CD4-positive, alpha-beta T cell treated with Interleukin-21 for 1 hour (primary cell): ENCODE measurements at places on chromosomes 3 and 15.
A peak's percentile ranks its signal among the peaks of the same experiment; 100 is the strongest.

GRCh38 chr15:85306946-85307686, 73.3 kb upstream of the AKAP13 start:
- no peak for DNase-seq

DNA sequence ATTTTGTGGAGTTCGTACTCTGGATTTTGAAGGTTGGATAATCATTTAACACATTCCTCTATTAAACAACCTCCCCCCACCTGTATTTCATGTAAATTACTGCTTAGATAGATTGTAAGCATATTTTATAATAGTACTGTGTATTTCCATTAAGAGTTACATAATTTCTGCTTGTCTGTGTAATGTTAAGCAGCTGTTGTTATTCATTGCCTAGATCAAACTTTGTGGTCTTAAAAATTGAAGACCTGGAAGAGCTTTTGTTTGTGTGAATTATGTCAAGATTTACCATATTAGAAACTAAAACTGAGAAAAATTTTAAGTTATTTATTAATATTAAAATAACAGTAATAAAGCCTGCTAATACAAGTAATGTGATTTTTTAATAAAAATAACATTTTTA, 11.1 kb downstream of the SETD5 start:
- DNase-seq, result no peak

GRCh38 chr3:120451272-120451761, 525 bp upstream of the FSTL1 start:
- DNase-seq, result no peak

DNA sequence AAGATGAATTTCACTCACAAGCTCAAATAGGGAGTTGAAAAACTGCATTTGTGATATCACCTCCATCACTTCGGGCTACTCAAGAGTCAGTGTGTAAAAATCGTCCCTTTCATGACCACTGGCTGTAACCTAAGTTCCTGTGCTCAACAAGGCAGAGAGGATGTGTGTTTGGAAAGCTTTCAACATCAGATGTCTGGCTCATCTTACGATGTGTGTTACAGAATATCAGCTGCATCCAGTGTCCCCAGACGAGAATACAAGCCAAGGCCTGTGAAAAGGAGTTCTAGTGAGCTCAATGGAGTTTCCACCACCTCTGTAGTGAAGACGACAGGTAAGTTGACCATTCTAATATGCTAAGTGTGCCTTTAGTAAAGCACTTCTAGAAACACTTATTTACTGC, 65.5 kb upstream of the ADAMTSL3 start:
- DNase-seq, result no peak

DNA sequence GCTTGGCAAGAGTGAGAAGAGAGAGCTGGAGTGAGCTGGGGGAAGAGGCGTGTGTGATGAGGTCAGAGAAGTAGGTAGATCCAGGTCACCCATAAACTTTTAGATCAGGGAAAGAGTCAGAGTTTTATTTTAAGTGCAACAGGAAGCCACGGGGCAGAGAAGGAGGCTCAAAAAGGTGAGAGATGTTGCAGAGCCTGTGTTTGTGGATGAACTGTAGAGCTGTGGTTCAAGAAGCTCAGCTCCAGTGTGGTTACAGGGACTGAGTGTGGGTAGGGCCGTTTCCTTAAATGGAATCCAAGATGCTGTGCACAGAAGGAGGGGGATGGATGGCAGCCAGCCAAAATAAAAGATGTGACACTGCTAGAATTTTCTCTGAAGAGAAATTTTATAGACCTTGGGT, 337.2 kb downstream of the SATB1 start:
- no peak for DNase-seq

DNA sequence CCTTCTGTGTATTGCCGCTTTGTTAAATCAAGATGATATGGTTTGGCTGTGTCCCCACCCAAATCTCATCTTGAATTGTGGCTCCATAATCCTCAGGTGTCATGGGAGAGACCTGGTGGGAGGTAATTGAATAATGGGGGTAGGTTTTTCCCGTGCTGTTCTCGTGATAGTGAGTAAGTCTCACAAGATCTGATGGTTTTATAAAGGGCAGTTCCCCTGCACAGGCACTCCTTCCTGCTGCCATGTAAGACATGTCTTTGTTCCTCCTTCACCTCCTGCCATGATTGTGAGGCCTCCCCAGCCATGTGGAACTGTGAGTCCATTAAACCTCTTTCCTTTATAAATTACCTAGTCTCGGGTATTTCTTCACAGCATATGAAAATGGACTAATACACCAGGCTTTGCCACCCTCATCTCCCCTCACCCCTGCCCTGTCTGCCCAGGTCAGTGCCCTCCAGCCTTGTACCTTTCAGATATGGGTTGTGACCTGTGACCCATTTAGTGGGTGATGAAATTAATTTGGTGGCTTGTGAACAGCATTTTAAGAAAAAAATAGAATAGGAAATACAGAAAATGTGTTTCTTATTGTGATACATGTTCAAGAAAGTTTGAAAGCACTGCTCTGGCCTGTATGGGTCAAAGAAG, 56.1 kb upstream of the MCF2L2 start:
- DNase-seq, result no peak

DNA sequence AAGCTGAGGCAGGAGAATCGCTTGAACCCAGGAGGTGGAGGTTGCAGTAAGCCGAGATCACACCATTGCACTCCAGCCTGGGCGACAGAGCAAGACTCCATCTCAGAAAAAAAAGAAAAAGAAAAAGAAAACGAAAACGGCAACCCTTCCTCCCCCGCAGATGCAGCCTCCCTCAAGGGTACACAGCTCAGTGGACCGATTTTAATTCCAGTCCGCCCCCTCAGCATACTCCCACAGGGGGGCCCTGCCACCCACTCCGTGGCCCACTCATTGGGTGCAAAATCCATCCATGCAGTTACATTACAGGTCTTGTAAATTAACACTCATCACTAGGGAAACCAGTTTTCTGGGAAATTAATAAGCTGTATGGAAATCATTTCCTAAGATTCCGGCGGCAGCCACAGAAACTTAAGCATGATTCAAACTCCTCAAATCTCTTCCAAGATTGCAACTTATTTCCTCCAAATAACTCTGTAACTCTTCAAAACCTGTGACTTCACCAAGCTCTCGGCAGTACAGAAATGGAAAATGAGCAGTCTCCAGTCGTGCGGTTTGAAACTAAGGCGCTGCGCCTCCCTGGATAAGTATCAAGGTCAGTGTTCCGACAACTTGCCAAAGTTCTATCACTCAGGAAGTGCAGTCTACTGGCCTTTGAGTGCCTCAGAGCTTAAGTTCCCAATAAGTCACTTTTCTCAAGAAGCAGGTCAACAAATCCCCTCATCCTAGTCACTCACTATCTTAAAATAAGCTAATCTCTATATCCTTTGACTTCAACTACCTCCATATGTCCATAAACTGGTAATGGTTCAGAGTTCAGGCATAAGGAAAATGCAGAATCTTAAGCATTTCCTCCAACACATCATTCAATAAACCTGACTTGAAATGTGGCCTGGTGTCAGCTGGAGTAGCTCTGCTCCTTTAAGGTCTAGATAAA, 24.7 kb upstream of the KLHL6 start:
- no peak for DNase-seq

GRCh38 chr15:31440754-31441311, 114.2 kb downstream of the KLF13 start:
- peak; percentile 44 for DNase-seq

GRCh38 chr15:80419546-80419945, 15.4 kb downstream of the ARNT2 start:
- no peak for DNase-seq

- no peak for DNase-seq
Measured at GRCh38 chr3:18538463-18539230, 113.5 kb upstream of the SATB1 start.

DNA sequence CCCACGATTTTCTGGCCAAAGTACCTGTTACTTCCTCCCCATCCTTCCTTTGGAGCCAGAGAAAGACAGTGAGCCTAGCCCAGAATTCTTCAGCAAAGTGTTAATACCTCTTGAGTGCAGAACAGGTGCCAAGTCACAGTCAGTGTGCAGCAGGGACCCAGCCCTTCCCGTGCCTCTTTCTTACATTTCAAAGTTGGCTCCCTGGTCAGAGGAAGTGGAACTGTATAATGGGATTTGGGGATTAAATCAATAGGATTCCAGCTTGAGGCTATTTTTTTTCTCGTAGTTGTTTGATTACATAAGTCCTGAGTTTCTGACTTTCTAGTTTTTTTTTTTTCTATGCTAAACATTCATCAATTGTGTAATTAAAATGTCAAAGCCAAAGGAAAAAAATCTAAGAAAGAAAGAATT, 52.6 kb upstream of the ABHD10 start:
- DNase-seq, result no peak

GRCh38 chr3:186931532-186932280, 1.4 kb downstream of the ST6GAL1 start:
- peak; percentile 75 for DNase-seq

DNA sequence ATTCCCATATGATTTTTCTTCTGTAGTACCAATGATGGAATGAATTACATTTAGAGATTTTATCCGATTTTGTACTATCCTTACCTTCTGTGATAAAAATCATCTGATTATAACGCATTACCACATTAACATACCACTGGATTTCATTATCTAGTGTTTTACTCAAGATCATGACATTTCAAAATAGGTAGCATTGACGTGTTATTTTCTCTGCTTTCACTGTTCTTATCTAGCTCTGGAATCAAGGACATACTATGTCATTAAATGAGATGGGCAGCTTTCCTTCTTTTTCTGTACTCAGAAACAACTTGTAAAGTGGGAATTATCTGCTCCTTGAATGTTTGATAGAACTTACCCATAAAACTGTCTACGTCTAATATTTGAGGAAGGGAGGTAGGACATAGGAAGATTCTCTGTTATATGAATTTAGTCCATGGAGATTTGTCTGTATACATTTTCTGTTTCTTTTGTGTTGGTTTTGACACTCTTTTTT, 183.7 kb upstream of the NR2E3 start:
- no peak for DNase-seq

DNA sequence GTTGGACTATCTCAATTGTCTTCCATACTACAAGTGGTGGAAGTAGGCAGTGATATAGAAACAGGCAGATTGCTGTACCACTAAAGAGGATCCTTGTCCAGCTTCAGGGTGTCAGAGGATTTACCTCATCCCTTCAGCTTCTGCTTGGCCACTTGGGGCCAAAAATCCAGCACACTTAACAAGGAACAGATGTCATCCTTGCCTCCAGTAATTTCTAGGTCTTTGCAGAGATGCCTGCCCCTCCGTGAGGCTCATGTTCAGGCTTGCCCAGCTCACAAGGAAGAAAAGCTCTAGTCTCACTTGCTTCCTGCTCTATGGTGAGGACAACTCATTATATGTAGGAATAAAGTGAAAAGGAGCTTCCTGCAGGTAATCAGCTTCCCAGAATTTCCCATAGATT, 510.3 kb downstream of the EPHA3 start:
- DNase-seq, result no peak

GRCh38 chr3:151085889-151086483, 522 bp downstream of the MED12L start:
- no peak for DNase-seq

- DNase-seq, result no peak
Measured at GRCh38 chr3:23952646-23953045, 7.6 kb downstream of the NR1D2 start.

DNA sequence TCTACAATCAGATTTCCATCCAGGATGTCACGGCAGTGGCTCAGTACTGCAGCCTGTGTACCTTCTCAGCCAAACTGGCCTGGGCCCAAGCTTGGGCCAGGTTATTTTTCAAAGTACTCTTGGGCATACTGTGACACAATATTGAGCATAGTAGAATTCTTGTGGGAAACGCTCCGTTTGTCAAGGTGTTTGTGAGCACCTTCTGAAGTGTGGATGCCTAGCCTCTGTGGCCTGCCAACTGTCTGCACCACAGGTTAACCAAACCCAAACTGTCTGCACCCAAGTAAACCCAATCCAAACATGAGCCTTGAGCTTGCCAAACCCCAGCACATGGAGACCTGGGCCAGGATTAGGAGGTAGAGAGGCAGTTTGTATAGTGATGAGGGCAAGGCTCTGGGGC, 25.4 kb downstream of the CTDSPL start:
- no peak for DNase-seq

DNA sequence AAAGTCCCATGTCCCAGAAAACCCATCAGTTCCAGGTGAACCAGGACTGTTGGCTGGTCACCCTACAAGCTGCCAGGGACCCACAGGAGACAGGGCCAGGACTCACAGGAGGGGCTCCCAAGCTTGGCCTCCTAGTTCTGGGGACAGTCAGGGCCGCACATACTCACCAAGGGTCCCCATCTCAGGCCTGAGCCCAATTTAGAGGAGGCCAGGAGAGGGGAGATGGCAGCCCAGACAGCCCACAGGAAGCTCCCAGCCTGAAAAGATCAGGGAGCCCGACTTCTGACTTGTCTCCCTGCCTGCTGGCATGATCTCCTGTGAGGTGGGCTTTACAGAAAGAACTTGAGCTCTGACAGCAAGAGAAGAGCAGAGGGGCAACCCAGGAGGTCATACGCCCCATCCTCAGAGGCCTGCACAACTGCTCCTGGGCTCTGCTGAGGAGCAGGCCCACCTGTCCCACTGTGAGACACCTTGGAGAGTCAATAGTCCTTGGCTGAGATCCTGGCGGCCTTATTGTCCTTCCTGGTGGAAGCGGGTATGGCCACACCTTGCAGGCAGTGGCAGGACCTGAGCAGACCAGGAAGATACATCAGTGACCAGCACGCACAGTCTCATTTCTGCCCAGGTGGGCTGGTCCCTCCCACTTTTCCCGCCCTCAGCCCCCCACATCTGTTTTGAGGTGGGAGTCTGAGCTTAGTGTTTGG, 2.5 kb upstream of the ISLR start:
- DNase-seq, result no peak

GRCh38 chr15:42736178-42736792, 643 bp downstream of the CDAN1 start:
- no peak for DNase-seq

DNA sequence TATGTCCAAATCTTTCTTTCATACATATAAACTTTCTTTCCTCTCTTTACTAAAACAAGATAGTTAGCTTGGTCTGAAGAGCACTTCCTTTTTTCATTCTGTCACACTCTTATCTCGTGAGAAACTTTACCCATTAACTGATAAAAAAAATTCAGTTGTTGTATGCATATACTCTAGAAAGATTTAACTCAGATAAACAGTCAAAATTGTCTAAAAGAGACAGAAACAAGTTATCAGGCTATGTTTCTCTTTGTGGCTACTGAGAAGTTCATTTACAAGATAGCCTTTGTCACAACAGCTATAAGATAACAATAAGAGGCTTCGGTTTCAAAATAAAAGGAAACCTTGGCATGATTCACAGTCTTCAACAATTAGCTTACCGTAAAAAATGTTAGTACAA, 235.7 kb upstream of the ATP10A start:
- no peak for DNase-seq

DNA sequence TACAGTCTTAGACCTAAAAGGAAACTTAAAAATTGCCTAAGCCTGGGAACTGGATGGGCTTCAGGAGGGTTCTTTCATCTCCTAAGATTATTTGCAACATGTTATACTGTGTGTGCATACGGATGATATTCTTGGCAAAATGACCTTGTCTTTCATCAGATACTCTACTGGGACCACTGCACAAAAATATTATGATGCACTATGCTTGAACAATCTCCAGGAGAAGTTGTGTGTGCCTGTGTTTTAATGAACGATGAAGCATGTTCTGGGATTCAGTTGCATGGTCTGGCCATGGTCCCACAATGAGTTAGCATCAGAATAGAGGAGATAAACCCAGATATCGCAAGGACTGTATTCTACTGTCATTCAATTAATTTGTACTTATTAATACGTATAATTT, 68.7 kb downstream of the GAP43 start:
- no peak for DNase-seq

GRCh38 chr3:22016197-22016596, 265.2 kb upstream of the ZNF385D start:
- DNase-seq, result no peak

- DNase-seq, result no peak
Measured at GRCh38 chr3:115469649-115470048, 153.7 kb upstream of the GAP43 start.

- DNase-seq, result no peak
Measured at GRCh38 chr3:133289322-133289721, 110.5 kb upstream of the BFSP2 start.
